ENCODE measurements at places on chromosomes 5 and 9.

DNA sequence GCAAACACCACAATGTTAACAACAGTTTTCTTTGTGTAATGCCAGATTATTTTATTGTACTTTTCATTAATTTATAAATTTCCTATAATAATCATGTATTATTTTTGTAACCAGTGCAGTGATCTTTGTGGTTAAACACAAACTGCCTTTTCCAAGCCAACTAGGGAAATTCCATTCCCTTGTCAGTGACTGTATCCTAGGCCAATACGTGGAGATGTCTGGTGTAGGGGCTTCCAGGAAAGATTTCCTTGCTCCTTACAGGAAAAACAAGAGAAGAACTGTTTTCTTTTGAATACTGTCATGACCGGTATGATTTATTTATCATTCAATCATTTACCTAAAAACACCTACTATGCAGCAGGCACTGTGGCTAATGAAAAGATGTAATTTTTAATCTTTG, 31.4 kb downstream of the FANCC start:
- DNase-seq = no peak

DNA sequence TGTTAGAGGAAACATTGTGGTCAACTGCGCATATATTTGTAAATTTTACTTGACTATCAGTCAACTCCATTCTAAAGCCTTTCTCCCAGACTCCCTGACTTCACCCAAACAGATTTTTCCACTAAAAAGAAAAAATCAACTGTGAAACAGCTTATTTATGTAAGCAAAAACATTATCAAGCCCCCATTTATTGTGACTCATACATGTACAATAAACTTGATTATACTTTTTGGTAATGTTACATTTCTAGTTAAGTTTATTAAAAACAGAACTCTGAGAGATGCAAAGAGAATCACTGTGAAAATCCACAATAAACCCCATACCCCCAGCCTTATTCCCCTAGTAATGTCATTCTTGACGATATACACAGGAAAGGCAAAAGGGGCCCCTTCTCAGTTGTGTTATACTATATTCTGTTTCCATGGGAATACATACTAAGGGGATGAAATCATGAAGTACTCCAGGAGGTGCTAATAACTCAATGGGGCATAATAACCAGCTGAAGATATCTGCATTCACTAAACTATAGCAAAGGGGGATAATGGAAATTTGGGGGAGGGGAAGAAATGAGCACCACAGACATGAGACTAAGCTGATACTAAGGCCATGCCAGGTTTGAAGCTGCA, 616.0 kb downstream of the ACTL7B start:
- no peak for DNase-seq

- peak; percentile 95 for DNase-seq
Observed at GRCh38 chr5:163760498-163760897, 255.1 kb downstream of the MAT2B start.

DNA sequence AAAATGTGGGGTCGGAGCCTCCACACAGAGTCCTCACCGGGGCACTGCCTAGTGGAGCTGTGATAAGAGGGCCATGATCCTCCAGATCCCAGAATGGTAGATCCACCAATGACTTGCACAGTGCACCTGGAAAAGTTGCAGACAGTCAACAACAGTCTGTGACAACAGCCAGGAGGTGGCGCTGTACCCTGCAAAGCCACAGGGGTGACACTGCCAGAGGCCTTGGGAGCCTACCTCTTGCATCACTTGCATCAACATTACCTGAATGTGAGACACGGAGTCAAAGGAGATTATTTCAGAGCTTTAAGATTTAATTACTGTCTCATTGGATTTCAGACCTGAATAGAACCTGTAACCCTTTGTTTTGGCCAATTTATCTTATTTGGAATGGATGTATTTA, 614.1 kb upstream of the CDH9 start:
- peak; percentile 11 for DNase-seq

DNA sequence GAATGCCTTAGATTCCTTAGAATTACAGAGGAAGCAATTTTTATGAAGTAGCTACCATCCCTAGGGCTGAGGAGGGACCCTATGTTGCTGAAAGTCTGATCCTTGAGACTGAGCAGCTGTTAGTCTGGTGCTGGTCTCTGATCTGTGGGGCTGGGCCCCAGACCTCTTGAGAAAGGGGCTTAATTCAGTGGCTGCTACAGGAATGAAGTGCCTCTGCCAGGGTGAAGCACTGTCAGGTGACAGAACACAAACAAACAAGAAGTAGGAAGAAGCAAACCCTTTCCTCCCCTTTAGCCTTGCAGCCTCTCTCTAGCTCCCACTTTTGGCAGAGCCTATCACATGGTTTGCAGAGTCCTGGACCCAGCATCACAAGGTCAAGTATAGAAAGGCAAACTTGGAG, 64.0 kb upstream of the STC2 start:
- DNase-seq = no peak

- DNase-seq = peak; percentile 46
Observed at GRCh38 chr9:113579283-113580040, 115.9 kb downstream of the RGS3 start.

GRCh38 chr9:120490888-120491595, 88.9 kb downstream of the CDK5RAP2 start:
- no peak for DNase-seq

DNA sequence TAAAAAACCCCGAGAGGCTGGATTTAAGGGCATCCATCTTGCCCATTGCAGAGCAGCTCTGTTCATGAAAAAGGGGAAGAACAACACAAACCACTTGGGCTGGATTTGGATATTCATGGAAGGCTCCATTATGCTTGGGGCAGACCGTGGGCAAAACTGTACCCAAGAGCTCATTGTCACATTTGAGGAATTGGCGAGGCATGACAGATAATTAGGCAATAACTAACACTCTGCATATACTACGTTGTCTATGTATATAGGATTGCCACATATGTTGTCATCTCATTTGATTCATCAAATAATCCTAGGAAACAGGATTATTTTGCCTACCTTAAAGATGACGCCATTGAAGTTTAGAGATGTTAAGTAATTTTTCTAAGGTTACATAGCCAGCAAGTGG, 255.4 kb downstream of the SMARCA2 start:
- DNase-seq = no peak

GRCh38 chr5:91499943-91500531, 116.9 kb upstream of the ARRDC3 start:
- DNase-seq = peak; percentile 46

DNA sequence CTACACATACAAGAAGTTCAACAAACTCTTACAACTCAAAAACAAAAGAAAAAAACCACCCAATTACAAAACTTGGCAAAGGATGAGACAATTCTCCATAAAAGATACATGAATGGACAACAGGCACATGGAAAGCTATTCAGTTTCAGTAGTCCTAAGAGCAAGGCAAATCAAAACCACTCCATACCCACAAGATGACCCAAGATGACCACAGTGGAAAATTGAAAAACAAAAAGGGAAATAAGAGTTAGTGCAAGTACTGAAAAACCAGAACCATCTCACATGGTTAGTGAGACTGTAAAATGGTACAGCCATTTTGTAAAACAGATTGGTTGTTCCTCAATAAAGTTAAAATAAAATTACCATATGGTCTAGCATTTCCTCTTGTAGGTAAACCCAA, 287.1 kb upstream of the CDH9 start:
- DNase-seq = no peak

DNA sequence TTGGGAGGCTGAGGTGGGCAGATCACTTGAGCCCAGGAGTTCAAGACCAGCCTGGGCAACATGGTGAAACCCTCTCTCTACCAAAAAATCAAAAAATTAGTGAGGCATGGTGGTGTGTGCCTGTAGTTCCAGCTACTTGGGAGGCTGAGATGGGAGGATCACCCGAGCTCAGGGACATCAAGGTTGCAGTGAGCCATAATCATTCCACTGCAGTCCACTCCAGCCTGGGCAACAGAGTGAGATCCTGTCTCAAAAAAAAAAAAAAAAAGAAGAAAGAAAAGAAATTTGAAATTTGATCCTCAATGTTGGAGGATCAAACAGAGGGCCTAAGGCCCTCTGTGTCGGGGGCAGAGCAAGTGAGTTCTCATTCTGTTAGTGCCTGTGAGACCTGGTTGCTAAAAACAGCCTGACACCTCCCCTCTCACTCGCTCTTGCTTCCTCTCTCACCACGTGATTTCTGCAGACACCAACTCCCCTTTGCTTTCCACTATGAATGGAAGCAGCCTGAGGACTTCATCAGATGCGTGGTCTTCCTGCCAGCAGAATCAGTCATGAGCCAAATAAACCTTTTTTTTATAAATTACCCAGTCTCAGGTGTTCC, 8.4 kb upstream of the GOLPH3 start:
- no peak for DNase-seq

DNA sequence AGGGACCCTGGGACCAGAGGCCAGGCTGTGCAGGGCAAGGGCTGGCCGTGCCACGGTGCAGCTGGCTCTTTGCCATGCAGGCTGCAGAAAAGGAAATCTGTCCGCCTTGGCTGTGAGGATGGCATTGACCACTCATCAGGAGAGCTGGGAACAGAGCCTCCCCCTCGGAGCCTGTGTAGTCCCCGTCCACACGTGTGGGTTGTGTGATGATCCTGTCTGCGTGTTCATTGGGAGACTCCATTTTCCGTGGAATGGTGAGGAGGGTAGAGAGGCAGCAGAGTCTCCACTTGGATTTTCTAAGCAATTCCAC, 47.7 kb downstream of the EHMT1 start:
- DNase-seq = no peak

DNA sequence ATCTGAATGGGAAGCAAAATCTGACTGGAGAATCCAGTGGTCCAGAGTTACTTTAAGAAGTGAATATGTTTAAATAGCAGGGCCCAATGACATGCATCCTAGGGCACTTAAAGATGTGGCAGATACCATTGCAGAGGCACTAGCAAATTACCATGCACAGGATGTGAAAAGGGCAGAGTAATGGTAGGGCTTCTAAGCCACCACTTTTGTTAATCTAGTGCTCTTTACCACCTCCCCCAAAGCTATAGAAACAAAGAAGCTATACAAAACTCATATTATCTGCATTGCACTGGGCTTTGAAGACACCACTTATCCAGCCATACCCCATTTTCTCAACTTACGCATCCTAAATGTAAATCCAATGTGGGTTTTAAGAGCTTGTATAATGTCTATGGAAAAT, 81.2 kb downstream of the ZCCHC7 start:
- DNase-seq = no peak

DNA sequence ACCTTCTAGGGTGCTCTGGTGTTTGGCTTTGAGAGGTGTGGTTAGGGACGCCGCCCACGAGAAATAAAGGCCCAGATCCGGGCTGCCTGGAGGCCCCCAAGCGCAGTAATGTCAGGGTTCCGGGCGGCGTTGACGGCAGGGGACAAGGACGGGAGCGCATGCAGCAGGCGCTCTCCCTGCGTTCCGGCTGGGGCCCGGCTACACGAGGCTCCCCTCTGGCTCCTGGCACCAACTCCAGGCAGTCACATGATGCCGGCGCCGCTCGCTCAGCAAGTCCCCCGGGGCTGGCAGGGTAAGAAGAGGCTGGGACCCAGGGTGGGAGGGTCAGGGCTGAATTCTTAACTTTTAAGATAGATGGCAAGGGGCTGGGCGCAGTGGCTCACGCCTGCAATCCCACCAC, 28.1 kb downstream of the UBTD2 start:
- no peak for DNase-seq

DNA sequence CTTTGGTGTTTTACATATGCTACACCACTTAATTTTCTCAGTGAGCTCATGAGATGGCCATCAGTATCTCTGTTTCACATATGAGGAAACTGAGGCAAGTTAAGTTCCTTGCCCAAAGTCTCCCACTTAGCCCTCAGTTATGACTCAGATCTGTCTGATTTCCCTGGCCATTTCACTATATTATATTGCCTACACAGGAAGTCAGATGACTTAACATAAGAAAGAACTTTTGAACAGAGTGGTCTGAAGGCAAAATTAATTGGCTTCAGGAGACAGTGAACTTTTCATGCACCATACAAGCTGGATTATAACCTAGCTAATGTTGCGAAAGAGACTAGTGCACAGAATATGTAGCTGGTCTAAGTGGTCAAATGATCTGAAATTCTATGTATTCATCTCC, 221.6 kb downstream of the NFIB start:
- no peak for DNase-seq

GRCh38 chr9:136341042-136341655, 13.8 kb downstream of the GPSM1 start:
- no peak for DNase-seq

GRCh38 chr9:113274474-113275156, 757 bp downstream of the CDC26 start:
- peak; percentile 57 for DNase-seq

- no peak for DNase-seq
Observed at GRCh38 chr9:88460587-88461332, 72.5 kb downstream of the SPIN1 start.

- no peak for DNase-seq
Observed at GRCh38 chr5:123810253-123810652, 298.3 kb downstream of the CSNK1G3 start.

- DNase-seq = no peak
Observed at GRCh38 chr9:69425136-69425801, 100.3 kb downstream of the ENTREP1 start.

DNA sequence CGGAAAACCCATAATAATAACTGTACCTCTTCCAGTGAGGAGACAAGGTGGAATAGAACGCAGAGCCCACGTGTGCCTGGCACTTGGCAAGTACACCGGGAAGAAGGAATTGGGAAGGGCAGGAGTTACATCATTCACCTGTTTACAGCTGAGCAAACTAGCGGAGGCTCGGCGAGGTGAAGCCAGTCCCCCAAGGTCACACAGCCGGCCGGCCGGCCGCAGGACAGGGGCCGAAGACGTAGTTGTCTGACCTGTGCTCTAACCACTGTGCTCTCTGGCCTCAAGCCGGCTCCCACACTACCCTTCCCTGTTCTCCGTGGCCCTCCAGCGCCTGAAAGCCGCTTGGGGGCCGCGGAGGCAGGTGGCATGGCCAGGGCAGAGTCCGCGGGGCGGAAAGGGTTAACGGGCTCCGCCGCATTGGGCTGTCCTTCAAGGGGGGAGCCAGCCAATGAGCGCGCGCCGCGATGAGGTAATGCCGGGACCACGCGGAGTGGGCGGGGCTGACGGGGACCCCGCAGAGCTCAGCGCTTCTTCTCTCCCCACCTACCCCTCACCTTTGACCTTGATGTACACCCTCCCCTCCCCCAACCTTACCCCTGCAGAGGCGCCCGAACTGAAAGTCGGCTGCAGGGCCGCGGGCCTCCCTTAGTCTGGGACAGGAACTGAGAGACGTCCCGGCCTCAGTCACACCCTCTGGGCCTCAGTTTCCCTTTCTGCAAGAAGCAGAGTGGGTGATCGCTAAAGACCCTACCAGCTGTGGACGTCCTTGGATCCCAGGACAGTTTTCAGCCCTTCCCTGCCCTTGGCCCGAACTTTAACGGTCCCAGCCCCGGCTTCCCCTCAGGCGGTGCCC, 125.1 kb downstream of the C9orf50 start:
- peak; percentile 86 for DNase-seq

DNA sequence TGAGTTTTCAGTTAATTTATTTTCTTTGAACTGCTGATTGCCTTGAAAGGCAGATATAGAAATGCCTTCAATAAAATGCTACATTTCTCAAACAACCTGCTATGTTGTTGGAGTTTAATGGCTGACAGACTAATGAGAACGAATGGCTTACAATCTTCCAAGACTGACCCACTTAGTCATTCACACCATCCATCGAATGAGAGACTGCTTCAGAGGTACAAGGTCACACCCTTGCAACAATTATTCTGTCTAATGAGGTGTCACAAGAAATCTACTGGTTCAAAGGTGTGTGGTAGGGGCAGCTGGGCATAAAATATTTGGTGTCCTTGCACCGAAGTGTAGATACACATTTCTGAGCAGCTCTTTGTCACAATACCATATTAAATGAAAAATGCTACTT, 18.3 kb downstream of the PTPRD start:
- DNase-seq = no peak
